Fibroblast of villous mesenchyme (primary cell): ENCODE measurements at places on chromosomes 2 and 18.

DNA sequence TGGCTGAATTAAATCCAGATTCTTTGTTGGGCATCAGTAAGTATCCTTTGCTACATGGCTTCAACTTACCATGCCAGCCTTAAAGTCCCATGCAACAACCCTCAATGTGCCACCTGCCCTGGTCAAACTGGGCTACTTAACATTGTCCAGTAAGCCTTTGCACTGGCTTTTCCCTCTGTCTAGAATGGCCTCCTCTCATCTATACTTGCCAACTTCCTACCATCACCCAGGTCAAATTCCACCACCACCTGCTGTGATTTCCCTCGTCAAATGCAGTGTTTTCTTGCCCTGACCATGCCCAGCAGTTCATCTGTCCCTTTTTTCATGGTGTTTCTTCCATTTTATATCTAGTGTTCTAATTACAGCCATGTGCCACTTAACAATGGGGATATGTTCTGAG, 5.7 kb downstream of the KLHL23 start:
- DNase-seq: no peak

- peak; percentile 54 for DNase-seq
These were observed 293.9 kb upstream of the SYT4 start for GRCh38 chr18:43571078-43571689.

GRCh38 chr2:231362555-231363184, 32.8 kb upstream of the B3GNT7 start:
- DNase-seq: no peak

DNA sequence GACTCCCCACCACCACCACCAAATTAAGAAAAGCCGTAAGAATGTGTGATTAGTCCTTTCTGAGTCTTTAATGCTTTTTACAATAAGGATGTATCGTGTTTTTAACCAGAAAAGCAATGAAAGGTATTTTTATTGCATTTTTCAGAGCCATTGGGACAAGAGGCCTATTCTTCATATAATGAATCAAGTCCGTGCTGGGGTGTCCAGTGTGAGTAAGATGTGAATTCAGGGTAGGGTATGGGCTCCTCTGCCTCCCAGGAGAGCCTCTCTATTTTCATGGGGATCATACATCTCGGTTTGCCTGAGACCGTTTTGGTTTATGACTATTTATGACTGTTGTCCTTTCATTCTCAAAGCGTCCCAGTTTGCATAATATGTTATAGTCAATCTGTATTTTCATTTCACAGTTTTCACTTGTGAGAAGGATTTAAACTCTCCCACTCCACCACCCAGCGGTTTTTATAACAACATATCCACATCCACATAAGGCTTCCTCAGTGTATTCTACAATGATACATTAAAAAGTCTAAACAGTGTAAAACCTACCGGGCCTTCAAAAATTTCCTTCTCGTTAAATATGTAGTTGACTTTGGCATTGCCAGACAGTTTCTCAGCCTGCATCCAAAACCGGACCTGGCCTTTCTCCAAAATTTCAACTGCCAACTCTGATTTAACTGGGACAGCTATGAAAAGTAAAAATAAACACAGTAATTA, 80.8 kb upstream of the LPIN2 start:
- DNase-seq: no peak

DNA sequence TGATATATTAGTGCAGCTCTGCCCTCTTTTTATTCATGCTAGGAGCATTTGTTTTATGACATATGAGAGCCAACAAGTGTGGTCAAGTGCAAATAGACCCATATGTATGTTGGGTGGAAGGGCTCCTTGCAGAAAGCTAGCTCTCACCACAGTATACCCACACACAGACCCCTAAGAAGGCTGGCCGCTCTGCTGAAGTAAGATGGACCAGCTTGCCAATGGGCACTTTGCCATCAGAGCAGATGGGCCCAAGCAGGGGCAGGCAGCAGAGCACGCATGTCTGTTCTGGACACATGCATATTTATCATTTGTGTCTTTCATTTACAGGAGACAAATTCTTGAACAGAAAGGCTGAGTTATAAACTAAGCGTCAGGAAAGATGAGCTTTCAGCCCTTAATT, 187.5 kb upstream of the DTNA start:
- DNase-seq: no peak

DNA sequence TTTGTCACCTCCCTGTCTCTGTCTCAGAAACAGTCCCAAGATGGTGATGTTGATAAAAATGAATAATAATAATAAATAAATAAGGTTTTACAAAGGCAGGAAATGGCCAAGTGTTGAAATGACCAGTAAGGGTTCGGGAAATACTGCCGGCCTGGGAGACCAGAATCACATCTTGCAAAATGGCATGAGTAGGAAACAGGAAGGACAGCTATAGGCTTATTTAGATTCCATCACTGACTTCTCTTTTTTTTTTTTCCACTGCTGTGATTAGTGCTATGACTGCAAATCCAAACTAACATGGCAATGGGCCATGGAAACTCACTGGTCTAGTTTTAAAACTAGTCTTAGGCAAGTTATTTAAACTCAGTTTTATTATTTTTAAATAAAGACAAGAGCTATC, 60.6 kb downstream of the SCN1A start:
- no peak for DNase-seq

DNA sequence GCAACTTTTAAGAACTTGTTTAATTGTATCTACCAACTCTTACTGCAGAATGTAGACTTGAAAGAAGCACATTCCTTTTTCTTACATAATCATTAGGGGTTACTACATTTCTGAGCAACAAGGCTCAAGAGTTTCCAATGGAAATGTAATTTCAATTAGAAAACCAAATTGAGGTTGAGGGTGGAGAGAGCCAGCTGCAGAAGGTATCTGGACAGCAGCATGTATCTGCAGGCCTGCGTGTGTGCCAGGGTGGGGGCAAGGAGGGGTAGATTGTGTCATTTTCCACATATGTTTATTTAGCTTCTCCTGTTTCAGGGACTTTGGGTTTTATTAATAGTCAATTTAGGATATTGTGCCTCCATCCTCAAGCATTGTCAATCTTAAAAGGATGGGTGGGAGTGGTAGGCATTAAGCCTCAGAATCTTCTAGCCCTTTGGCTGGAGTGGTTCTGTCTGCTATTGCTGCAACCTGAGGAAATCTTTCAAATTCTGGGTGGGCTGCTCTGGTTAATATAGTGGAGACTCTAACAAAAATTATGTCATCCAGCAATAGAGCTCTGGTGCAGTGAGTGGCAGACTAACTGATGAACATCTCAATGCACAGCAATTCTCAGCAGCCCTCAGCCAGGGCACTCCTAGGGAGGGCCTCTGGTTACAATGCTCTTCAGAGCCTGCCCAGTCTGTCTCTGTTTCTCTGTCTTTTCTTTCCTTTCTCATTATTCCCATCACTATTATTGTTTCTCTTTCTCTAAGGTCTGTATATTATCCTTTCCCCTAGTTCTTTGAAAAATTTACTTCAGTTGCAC, 151.4 kb downstream of the RPIA start:
- no peak for DNase-seq

GRCh38 chr18:78766651-78767533, 212.7 kb upstream of the SALL3 start:
- no peak for DNase-seq
